ENCODE measurements at places on chromosomes 1 and 21.

DNA sequence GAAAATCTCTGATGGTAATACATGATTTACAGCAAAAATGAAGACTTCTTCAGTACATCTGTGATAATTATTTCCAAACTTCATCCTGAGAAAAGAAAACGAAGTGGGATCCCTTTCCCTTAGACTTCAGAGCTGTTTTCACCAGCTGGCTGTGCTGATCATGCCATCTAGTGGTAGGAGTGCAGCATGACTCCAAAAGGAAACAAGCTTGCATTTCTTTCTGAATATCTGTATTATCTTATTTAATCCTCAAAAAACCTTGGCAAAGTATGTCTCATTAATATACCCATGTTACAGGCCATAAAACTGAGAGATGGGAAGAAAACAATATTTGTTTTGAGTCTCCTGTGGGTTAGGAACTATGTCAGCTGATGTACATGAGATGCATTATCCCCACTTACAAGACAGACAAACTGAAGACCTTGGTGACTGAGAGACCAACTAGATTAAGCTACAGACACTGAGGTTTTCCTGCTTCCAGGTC, 9.8 kb upstream of the GJA8 start:
- no peak for DNase-seq

GRCh38 chr1:184624626-184625025, 130.0 kb downstream of the EDEM3 start:
- DNase-seq = no peak

DNA sequence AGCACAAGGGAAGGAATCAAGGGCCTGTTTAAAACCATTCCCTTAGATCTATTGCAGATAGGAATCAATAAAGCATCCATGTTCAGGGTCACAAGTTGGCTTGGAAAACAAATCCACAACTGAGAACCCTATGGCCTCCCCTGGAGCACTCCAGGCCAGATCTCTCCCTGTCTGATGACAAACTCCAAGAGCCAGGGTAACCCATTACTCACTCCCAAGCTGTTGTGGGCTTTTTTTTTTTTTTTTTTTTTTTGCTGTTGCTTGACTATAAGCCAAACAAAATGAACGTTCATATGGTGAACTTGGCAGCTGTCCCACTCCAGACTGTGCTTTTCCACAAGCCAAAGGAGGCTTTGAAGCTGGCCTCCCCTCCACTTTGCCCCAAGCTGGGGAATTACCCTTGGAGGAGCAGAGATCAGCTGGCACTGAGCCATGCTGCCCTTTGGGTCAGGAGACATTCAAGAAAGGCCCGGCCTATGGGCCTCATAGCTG, 35.7 kb upstream of the VAV3 start:
- DNase-seq = no peak

DNA sequence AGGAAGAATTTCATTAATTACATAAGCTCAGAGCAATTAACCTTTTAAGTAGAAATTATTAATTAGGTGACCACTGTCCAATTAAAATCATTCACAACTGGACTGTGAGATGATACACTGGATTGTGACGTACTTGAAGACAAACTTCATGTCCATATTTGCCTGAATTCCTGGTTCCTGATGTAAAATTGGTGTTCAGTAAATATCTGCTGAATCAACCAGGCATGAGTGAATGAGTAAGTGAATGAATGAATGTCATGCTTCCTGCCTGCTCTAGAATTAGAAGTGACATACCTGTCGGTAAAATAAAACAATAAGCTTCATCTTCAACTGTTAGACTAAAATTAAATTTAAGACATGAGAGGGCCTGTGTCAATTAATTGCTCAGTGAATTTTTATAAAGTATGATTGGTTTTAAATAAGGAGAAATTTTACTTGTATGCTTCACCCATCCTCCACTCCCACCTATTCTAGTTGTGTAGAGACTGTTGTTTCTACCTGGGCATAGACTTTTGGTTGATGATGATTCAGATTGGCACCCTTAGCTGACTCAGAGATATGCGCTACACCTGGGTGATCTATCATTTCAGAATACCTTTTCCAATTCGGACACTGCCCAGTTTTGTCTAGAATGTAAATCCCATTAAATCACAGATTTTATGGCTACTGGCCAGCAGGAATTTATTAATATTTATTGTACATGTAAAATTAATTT, 56.9 kb upstream of the PTGS2 start:
- DNase-seq = no peak

DNA sequence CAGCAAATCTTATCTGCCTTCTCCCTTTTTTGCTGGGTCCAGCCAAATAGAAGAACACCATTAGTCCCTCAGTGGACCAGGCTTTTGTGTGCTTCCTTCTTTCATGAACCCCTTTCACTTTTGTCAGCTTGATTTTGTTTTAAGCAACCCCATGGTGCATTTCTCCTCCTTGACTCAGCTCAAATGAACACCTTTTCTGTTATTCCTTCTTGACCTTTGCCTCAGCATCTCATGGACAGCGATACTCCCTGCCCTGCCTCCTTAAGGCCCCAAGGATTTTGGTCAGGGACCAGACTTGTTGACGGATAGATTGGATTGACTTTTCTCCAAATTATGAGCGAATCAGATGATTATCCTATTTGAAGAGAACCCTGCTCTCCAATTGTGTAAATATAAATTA, 356.6 kb upstream of the USP24 start:
- no peak for DNase-seq

DNA sequence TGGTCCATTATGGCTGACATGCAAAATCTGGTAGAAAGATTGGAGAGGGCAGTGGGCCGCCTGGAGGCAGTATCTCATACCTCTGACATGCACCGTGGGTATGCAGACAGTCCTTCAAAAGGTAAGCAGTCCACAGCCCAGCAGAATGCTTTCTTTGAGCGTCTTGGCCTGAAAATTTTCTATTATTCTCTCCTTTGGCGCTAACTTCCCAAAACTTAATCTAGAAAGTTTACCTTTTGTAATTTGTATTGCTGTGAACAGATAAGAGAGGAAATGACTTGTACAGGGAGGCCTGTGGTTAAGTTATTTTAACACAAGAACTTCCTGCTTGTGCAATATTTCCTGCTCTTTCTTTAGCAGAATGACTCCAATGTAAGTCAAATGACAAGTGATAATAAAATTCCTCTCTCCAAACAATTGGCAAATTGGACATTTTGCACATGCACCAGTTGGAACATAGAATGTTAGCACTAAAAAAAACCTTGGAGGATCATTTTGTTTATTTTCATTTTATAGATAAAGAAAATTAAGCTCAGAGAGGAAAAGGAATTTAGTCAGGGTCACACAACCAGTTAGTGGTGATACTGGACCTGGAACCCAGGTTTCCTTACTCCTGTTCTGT, 18.9 kb downstream of the CAP1 start:
- no peak for DNase-seq

GRCh38 chr21:32803651-32804050, 32.1 kb upstream of the PAXBP1 start:
- no peak for DNase-seq

- DNase-seq = no peak
Observed at GRCh38 chr1:76232666-76233065, 158.1 kb downstream of the ST6GALNAC3 start.

GRCh38 chr1:212124690-212125582, 89.4 kb downstream of the DTL start:
- DNase-seq = no peak

DNA sequence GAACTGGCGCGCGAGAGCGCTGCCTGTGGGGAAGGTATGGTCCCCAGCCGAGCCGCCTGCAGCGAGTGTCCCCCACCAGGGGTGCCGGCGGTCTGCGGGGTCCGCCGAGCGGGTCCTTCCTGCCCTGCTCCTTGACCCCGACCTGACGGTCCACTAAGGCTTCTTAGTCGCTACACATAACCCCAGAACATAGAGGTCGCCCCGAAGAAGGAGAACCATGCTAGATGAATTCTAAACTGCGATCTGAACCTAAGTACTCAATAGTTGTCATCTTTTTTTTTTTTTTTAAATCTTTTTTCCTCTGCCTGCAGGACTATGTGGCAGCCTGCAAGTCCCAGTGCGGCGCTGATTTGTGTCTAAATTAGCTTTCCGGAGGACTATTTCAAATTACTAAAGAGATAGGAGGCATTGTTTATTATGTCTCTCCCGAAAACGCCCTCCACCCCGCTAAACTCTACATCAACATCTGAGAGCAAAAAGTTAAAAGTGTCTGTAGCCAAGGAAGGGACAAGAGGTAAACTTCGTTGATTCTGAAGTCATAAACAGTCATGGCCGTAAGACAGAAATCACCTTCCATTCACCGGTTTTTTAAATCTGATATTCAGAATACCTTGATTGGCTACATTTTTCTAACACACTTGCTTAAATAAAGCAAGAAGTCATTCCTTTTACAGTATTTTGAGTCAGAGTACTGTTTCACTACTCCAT, 476 bp downstream of the AXDND1 start:
- DNase-seq = no peak

- no peak for DNase-seq
Observed at GRCh38 chr1:55071477-55071876, 32.1 kb downstream of the PCSK9 start.

- no peak for DNase-seq
Observed at GRCh38 chr1:192949783-192950182, 109.4 kb downstream of the UCHL5 start.

GRCh38 chr1:10759413-10760200, 36.8 kb downstream of the CASZ1 start:
- peak; percentile 47 for DNase-seq

DNA sequence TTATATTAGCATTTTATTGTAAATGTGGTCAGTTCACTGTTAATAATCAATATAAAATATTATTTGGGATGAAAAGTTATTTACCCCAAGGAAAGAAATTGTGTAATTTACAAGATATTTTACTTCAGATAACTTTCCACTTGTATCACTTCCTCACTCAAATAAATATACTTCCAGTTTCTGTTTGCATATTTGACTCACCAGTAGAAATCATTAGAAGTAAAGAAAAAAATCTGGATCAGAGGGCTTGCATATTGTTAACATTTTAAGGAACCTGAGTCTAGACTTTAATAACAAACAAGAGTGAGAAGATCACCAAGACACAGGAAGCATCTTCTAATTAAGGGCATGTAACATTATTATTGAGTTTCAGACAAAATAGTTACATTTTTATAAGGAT, 347 bp upstream of the KRTAP20-4 start:
- no peak for DNase-seq

DNA sequence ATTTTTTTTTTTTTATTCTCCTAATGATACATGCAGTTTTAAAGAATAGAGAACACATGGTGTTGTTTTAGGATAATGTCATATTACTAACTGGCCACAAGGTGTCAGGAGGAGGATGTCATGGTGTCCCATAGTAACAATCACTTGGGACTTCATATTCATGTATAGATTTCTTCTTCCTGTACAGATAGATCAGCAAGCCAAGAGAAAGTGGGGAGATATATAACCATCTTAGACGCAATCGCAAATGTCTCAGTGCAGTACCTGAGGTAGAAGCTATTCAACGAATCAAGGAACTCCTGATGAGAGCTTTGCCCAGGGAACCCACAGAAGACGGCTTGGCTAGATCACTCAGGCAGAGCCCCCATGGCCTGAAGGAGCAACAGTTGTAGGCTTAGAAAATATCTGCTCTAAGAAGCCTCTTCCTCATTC, 12.3 kb downstream of the OR2T11 start:
- no peak for DNase-seq

GRCh38 chr21:35309316-35309715, 260.2 kb upstream of the RUNX1 start:
- DNase-seq = no peak

GRCh38 chr1:182087719-182088350, 26.3 kb upstream of the ZNF648 start:
- no peak for DNase-seq

DNA sequence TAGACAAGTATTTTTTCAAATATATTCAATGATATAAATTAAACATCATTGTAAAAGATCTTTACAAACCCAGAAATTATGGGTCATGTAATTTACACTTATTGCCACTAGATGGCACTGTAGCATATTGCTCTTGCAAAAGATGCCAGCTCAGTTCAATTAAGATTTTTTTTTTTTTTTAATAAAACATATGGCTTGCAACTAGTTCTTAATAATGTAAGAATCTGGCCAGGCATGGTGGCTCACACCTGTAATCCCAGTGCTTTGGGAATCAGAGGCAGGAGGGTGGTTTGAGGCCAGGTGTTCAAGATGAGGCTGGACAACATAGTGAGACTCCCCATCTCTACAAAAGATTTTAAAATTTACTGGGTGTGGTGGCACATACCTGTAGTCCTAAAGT, 49.4 kb upstream of the DESI2 start:
- DNase-seq = no peak

DNA sequence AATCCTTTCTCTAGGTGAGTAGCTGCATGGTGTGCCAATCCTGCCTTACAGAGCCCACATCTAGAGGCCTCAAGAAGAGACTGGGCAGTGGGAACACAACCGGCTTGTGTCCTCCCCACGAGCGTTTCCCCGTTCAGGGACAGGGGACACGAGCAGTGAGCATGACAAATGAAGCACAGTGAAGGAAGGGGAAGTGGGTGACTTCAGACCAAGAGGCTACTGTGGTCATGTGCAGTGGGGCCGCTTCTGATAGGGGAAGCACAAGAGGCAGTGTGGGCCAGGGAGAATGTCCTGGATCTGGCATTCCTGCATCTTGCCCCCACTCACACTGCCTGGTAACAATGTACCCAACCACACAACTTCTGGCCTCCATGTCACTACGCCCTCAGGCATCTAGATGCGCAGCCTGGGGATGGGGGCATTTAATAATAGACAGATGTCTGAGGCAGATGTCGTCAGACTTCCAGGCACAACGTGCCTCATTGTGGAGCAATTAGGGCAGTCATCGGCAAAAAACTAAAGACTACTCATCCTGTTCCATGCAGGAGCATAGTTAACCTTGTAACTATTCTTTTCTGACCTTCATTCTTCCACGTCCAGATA, 155.6 kb upstream of the NBPF11 start:
- no peak for DNase-seq

DNA sequence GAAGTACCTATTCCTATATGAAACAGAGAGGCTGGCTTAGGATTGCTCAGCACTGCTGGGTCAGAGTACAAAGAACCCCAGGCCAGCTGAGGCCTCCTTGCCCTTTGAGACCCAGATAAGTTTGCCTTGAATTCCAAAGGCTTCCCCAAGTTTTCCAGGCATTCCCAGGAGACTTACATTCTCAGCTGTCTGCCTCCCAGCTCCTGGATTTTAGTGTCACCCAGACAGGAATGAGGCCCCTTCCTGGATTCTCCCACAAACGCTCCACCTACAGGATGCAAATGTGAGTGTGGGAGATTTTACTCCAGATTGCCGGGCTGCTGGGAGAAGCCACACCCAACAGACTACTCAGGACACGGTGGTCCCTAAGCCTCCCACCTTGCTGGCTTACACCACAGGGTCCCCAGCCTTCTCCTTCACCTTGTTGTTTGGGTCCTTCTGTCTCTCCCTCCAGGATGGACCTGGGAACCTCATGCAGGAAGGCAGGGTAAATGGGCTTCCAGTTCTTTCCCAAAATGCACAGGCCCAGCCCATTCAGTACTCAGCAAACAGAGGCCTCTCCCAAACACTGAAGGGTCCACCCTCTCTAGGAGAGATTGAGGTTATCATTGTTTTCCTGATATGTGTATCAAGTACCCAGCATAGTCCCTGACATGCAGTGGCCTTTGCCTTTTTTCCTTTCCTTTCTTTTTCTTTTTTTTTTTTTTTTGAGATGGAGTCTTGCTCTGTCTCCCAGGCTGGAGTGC, 10.6 kb downstream of the RHBG start:
- DNase-seq = no peak
